ENCODE measurements at places on chromosomes 4 and X. TPM values are rescaled to one million over a fixed set of nuclear protein-coding genes. Genes with fewer than 3 reads are reported as not detected.

STK32B gene
- total RNA-seq, result 14.8 TPM

DNA sequence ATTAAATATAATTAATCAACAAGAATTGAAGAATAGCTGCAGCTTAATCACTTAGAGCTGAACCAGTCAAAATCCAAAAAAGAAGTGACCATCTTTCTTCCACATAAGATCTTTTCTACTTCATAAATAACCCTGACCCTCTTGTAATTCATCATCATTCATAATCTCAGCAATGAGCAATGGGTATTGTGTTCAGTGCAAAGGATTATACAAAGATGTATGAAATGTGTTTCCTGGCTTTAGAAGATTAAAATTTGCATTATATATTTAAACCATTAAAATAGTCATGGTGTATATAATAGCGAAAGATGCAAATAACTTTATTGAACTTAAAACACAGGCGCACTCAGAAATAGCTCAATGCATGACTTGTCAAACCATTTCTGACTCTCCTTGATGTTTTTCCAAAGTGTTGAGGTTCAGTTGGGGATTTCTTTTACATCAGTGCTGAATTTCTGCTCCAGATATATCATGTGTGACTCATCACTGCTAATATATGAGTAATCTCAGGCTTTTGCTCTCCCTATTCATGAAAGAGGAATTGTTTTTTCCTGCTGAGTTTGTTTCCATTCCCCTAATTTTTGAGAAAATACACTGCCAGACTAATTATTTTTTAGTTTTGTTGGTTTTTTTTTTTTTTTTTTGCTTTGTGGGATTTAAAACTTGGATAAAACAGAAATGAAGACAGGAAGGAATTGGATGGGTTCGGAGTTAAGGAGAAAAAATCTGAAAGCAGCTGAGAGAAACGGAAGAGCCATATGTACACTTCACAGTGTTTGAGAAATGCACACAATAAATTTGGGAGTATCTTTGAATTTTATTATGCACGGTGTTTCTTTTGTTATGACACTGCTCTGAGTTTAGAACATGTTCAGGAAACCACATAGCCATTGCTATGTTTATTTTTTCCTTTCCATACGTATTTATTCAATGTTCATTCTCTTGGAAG, 290.1 kb upstream of the PCDH7 start:
- H3K4me3 ChIP-seq, result no peak overlapping the region
- H3K27ac ChIP-seq, result no peak overlapping the region
- no peaks in the 10 kb centered on the region for H3K4me1 ChIP-seq

DNA sequence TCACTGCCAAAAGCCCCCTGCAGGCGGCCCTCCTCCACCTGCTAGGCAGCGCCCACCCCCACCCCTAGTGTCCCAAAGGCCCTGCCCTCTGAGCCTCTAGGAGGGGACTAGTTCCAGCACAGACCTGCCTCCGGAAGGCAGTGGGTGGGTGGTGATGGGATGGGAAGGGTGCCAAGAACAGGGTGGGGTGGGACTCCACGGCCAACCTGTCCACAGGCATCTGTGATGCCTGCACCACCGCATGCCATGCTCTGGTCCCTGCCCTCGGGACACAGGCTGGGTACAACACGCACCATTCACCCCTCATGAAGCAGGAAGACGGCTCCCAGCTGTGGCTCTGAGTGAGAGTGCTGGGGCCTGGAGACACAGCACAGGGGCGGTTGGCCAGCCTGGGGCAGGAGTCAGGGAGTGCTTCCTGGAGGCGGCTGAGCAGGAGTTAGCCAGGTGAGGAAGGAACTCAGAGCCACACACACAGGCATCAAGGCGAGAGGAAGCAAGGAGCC, 243.1 kb upstream of the PSAPL1 start:
- DNase-seq, result no peak
- H3K4me3 ChIP-seq, result no peak overlapping the region
- H3K27ac ChIP-seq, result no peak overlapping the region
- no peaks in the 10 kb centered on the region for H3K4me1 ChIP-seq

CFP gene
- total RNA-seq, result 1.3 TPM

GRCh38 chrX:146154191-146154590, 336.6 kb downstream of the SLITRK2 start:
- no peak overlapping the region for H3K4me3 ChIP-seq
- H3K27ac ChIP-seq, result no peak overlapping the region
- H3K4me1 ChIP-seq, result no peaks in the 10 kb centered on the region
- no peaks in the 10 kb centered on the region for H3K36me3 ChIP-seq

DNA sequence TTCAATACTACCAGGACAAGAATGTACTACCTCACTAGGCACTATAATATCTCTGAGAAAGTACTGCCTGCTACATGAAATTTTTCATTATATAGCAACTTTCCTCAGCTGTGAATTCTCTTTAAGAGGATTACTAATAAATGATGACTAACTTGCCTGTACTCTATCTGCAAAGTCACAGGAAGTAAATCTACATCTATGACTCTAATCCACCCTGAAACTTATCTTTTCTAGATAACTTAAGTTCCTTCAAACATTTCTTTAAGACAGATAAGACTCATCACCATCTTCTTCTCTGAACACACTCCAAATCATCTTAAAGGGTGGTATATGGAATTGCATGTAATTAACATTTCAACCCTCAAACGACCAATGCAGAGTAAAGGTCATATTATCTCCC, 28.8 kb downstream of the RPS6KA3 start:
- no peak overlapping the region for H3K4me3 ChIP-seq
- no peaks in the 10 kb centered on the region for H3K27me3 ChIP-seq
- H3K4me1 ChIP-seq, result no peaks in the 10 kb centered on the region
- no peaks in the 10 kb centered on the region for H3K36me3 ChIP-seq

DNA sequence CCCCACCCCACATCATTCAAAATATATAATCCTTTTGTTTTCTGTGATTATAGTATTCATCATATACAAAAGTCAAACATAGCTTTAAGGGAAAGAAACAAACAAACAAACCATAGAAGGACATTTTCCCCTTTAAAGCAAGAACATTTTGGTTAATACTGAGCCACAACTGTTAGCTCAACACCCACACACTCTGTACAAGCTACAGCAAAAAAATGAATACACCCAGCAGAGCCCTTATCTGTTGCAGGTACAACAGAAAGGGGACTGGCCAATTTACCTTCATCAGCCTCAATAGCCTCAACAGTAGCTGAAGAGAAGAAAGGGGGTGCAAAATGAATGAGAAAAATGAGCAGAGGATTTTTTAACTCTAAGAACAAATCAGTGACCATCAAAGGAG, 318.4 kb downstream of the PPP3CA start:
- DNase-seq, result no peak
- no peak overlapping the region for H3K4me3 ChIP-seq
- no peaks in the 10 kb centered on the region for H3K27me3 ChIP-seq
- no peaks in the 10 kb centered on the region for H3K4me1 ChIP-seq

- no peak overlapping the region for H3K27ac ChIP-seq
- no peaks in the 10 kb centered on the region for H3K4me1 ChIP-seq
- no peak overlapping the region for H3K4me3 ChIP-seq
- H3K27me3 ChIP-seq, result no peaks in the 10 kb centered on the region
- peaks cover 29% of the 10 kb centered on the region for H3K36me3 ChIP-seq
- DNase-seq, result no peak
Measured at GRCh38 chr4:165088366-165088765, 24.3 kb downstream of the TMEM192 start.

GPRASP2 gene
- 35.1 TPM for total RNA-seq

DNA sequence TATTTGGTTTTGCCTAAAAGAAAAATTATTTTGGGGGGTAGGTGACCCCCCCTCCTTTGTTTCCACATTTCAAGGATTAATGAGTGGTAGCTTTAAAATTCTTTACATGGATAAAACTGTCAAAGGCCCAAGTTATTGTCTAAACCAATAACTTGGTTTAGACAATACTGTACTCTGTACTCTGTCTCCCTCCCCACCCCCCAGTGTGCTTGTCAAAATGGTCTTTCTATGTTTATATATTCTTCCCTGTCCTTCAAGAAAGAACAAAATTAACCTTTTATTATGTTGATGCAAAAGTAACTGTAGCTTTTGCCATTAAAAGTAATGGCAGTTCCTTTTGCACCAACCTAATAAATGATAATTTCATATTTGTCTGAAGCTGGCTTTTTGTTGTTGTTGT, 9.5 kb upstream of the RGN start:
- peaks cover 3% of the 10 kb centered on the region for H3K27me3 ChIP-seq
- H3K27ac ChIP-seq, result no peak overlapping the region
- H3K4me1 ChIP-seq, result no peaks in the 10 kb centered on the region
- no peaks in the 10 kb centered on the region for H3K36me3 ChIP-seq
- H3K4me3 ChIP-seq, result no peak overlapping the region

DNA sequence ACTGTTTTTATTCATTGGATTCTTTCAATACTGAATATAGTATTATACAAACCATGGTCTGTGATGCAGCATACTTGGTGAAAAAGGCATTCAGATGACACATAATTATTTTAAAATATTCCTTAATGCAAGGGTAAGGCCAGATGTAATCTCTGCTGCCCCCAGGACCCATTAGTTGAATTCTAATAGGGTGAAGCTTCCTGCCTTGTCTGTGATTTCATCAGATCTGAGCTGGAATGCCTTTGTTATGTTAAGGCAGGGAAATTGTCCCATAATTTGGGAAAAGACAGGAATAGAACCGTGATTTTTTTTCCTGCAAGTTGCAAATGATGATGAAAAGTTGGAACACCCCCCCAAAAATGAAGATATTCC, 26.1 kb downstream of the ZRSR2 start:
- H3K4me3 ChIP-seq, result no peak overlapping the region
- no peak for DNase-seq
- H3K27ac ChIP-seq, result no peak overlapping the region

XAGE2 gene
- total RNA-seq, result not detected

DNA sequence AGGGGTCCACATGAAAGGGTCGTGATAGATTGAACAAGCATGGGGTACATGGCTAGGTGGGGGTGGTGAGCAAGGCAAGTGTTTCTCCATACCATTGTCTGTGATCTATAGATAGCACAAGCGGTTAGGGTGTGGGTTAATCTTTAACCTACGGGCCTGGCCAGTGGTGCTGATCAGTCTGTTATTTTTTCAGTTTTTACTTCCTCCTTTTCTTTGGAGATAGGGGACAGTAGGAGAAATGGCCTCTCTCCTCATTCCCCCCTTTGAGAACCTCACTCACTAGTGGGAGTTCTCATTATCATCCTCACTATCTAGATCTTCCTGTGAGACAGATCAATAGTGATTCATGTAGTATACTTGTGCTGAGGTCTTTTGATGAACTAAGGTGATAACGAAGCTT, 16.2 kb upstream of the GPKOW start:
- no peak overlapping the region for H3K4me3 ChIP-seq
- no peaks in the 10 kb centered on the region for H3K27me3 ChIP-seq
- H3K27ac ChIP-seq, result no peak overlapping the region
